ENCODE measurements at places on chromosomes 3 and 15.

DNA sequence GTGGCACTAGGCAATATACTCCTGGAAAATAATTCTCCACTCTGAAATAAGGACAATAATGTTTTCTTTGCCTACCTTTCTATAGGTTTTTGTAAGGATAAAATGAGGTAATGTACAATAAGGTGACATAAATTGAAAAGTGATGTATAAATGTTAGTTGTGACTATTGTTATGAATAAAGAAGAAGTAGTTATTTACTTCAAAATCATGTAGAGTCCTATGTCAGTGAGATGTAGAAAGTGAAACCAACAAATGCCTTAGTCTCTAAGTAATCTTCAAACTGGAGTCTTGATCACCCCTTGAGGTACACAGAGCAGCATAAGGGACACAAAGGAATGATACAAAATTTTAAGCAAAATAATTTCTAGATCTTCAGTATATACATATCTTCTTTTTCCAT is 60.3 kb upstream of the TP63 start:
- no peak for DNase-seq

DNA sequence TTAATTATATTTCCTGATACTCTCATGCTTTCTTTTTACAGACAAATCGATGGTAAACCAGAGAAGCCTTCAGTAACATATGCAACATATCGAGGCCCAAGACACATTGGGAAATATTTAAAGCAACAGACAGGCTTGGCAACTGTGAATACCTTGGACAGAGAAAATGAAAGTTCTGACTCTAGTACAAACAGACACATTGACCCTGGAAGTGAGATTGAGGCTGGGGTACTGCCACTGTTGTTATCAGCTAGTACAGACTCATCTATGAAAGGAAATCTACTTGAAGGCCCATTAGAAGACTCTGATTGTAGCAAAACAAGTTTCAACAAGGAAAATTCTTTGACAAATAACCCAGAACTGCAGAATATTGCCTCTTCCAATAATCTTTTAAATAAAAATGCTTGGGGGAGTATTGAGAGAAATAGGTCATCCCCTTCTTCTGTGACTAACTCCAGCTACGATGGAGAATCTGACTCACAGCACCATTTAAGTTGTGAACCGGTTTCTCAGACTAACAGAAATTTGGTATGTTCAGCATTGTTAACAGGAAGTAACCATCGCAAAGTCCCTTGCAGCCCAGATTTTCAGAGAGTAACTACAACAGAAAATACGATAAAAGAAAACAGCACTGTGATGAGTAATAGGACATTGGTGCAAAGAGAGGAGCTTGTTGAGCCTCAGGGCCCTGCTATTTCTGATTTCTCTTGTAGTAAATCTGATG is 50.2 kb downstream of the CRYBG3 start:
- peak; percentile 90 for DNase-seq

GRCh38 chr3:56970461-56970879 is 90.0 kb upstream of the SPATA12 start:
- no peak for DNase-seq

- DNase-seq: no peak
These were observed 11.9 kb downstream of the CFAP161 start for GRCh38 chr15:81146006-81146405.

DNA sequence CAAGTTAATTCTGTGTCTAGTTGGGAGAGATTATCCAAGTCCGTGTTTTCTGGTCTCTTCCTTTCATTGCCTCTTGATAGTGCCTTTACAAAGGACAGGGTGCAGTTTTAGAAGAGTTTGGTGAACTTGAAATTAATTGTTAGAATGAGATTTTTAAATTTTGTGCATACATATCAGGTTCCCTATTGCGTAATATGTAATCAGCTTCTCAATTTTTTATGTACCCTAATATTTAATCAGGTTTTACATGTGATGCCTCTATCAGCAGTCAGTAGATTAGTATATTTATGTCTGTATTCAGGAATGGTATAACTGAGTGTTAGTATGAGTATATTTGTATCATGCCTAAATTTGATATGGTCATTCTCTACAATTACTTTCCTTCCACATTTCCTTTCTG is 4.9 kb downstream of the SEC62 start:
- DNase-seq: no peak

DNA sequence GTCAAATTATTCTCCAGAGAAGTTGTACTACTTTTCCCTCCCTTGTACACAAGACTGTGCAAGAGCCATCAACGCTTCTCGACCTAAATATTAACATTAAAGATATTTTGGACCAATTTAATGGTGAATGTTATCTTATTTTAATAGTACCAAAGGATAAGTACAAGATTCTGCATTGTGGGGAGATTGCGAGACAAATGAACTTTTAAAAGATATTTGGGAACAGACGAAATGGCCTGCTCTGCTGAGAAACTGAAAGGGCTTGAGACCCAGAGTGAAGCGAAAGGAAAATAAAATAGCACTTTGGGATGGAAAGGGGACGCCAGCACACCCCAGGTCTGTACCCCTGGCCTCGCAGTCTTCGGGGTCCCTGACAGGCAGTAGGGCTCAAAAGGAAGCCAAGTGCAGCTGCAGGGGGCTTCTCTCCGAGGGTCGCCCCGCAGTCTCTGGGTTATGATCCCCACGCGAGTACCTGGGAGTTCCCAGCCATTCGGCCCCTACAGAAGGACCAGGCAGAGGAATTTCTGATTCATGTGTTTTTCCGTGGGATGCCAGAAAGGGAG is 97.6 kb upstream of the VGLL3 start:
- peak; percentile 3 for DNase-seq

All from GM04503 (cell line).